Activated CD8-positive, alpha-beta memory T cell treated with anti-CD3 and anti-CD28 coated beads, Interleukin-2, amount 50 U/mL, for 4 hours (primary cell): ENCODE measurements at places on chromosomes 4 and X.

DNA sequence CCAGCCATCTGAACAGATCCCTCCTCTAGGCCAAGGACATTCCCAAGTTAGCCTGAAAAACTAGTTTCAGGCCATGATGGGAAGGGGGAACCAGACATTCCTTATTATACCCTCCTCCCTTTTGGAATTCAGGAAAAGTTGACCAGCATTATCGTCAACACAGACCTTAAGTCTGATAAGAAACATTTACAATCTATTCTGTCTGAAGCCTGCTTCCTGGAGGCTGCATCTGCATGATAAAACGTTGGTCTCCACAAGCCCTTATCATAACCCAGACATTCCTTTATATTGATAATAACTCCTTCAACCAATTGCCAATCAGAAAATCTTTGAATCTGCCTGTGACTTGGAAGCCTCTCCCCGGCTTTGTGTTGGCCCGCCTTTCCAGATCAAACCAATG lies 44.3 kb downstream of the EFHC2 start:
- DNase-seq: no peak

- DNase-seq: no peak
Observed at GRCh38 chr4:22922426-22922825, 229.7 kb downstream of the GBA3 start.

DNA sequence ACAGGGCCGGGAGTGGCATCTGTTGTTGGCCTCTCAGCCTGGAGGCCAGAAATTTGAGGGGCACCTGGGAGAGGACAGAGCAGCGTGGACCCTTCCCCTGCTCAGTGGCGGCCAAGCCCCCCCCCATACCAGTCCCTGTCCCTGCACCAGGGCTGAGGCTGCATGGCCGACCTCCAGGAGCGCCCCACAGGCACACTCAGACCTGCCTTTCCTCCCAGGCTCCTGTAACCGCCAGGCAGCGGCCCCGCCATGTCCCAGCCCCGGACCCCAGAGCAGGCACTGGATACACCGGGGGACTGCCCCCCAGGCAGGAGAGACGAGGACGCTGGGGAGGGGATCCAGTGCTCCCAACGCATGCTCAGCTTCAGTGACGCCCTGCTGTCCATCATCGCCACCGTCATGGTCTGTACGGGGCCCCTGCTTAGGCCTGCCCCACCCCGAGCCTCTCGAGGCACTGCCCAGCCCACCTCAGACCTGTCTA lies 15.3 kb downstream of the TMEM175 start:
- DNase-seq: no peak

- DNase-seq: no peak
Observed at GRCh38 chrX:111164728-111165127, 68.7 kb downstream of the PAK3 start.

- no peak for DNase-seq
Observed at GRCh38 chr4:1723131-1723801, 1.9 kb downstream of the TACC3 start.

- no peak for DNase-seq
Observed at GRCh38 chr4:11201256-11201655, 227.4 kb downstream of the HS3ST1 start.

GRCh38 chr4:125359363-125359762 lies 44.6 kb downstream of the FAT4 start:
- DNase-seq: no peak

GRCh38 chr4:152973629-152974467 lies 37.7 kb downstream of the FHDC1 start:
- no peak for DNase-seq

DNA sequence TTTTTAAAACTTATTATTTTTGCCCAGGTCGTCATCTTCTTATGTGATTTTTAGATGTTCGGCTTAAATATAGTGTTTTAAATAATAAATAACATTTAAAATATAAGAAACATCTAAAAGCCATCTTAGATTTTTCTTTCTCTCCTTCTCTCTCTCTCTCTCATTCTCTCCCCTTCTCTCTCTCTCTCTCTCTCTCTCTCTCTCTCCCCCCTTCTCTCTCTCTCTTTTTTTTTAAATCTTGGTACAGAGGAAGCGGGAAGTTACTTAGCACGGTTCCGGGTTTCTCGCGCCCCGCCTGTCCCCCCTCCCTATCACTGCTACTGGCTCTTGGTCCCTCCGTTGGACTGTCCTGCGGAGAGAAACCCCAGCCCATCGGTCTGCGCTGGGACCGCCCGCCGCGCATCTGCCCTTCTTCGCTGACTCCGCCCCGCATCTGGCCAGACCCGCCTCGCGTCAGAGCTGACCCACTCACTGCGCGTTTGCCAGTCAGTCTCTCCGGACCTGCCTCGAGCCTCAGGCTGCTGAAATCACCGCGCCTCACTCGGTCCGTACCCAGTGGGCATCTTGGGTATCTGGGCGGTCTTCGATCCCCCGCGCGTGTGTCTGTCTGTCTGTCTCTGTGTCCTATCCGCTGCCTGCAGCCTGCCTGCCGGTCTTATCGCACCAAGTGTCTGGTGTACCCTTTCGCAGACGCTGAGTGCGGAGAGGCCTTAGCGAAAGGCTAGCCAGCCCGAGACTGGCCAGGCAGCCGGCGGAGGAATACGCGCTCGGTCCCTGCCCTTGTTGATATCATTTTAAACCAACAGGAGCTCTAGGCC lies at the start of gene PABPC5:
Gene PABPC5, plus strand, starts transcription at position 489 of the 818 bp plus-strand sequence. CDS start 739 bp downstream, outside the sequence.
- DNase-seq: no peak

- no peak for DNase-seq
Observed at GRCh38 chr4:67918428-67918827, 34.6 kb upstream of the TMPRSS11D start.

- no peak for DNase-seq
Observed at GRCh38 chr4:184826691-184827270, 1.0 kb upstream of the ACSL1 start.

DNA sequence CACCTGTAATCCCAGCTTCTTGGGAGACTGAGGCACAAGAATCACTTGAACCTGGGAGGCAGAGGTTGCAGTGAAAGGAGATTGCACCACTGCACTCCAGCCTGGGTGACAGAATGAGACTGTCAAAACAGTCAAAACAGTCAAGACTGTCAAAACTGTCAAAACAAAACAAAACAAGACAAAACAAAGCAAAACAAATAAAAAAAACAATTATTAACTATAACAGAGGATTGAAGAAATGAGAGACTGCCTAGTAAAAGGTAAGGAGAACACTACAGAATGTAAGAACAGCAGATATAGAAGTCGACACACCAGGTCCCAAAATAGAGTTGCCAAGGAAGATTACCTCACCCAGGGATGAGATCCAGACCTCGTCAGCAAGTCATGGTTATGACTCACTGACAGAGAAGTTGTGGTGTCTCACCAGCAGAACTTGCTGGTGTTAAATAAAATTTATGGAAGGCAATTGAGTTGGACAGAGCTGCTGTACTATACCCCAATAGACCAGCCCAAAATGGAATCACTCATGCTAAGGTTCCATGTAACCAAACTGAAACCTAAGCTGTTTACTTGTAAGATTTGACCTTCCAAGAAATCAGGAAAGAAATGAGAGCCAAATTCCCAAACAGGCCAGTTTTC lies 32.1 kb upstream of the GK start:
- DNase-seq: no peak

GRCh38 chrX:10217198-10217597 lies 60.4 kb downstream of the CLCN4 start:
- DNase-seq: no peak
